ENCODE measurements at places on chromosomes 12 and 14. TPM values are rescaled to one million over a fixed set of nuclear protein-coding genes. Genes with fewer than 3 reads are reported as not detected.

The OR10AD1 gene
- not detected for total RNA-seq

The PAH gene
- total RNA-seq = 0.55 TPM

GRCh38 chr12:122895704-122896636 lies at the start of gene VPS37B:
TSS of gene VPS37B (minus strand) at chr12:122896124. CDS start at chr12:122896062, 62 bp downstream.
- peak; percentile 91 for DNase-seq

- no peak for DNase-seq
These were observed 54.6 kb downstream of the ESRRB start for GRCh38 chr14:76430475-76430980.
